Right lobe of liver (tissue), 6 donors: ENCODE measurements at places on chromosomes 3 and 15. TPM values are rescaled to one million over a fixed set of nuclear protein-coding genes. Genes with fewer than 3 reads are reported as not detected.
A peak's percentile ranks its signal among the peaks of the same experiment; 100 is the strongest.

GASK1A gene
- 16.6 TPM for total RNA-seq

CFAP20DC gene
- total RNA-seq = 1.2 TPM

PRSS50 gene
- total RNA-seq = 0.16 TPM

C15orf62 gene
- total RNA-seq = 0.87 TPM

CAMKV gene
- total RNA-seq = not detected

UBA3 gene
- total RNA-seq = 20.3 TPM

SATB1 gene
- total RNA-seq = 9.3 TPM

MST1 gene
- total RNA-seq = 321 TPM

ATP11B gene
- 28.5 TPM for total RNA-seq

ZNF620 gene
- 2.3 TPM for total RNA-seq

C3orf80 gene
- total RNA-seq = 1.2 TPM

TMEM207 gene
- total RNA-seq = not detected

ALPK3 gene
- 5.0 TPM for total RNA-seq

LYZL4 gene
- not detected for total RNA-seq

MOBP gene
- total RNA-seq = not detected

FLNB gene
- total RNA-seq = 48.4 TPM

- no peak for DNase-seq
- H3K4me3 ChIP-seq = no peak overlapping the region
- H3K36me3 ChIP-seq = no peaks in the 10 kb centered on the region
Observed at GRCh38 chr3:150393745-150394144, 14.4 kb upstream of the TSC22D2 start.

DNA sequence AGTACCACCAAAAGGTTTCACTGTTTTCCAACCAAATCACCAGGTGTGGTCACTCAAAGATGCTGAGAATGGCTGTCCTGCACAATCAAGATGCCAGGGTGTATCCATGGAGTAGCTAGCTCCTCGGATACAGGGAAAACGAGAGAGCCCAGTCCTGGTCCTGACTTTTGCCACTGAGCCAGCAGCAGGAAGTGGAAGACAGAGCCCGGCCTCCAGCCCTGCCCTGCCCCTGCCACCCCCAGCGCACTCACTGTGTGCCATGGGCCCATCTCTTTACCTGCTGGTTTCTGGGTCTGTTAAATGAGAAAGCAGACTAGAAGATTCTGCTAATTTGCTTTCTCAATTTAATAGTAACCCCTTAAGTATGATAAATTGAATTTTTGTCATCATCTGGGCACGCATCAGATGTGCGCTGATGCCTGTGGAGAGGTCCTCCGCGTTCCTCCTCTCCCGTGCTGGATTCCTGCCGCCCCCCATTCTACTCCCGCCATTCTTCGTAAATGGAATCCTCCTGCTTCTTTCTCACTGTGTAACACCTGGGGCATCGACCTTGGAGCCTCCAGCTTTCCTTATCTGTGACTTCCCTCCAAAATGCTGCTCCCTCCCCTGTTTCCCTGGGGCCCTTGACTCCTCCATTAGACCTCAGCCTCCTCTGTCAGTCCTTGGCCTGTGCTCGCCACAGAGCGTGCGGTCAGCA, 18.0 kb downstream of the TNFAIP8L3 start:
- H3K27ac ChIP-seq = no peak overlapping the region
- no peaks in the 10 kb centered on the region for H3K27me3 ChIP-seq
- DNase-seq = no peak
- no peaks in the 10 kb centered on the region for H3K36me3 ChIP-seq
- H3K4me3 ChIP-seq = no peak overlapping the region

- DNase-seq = peak; percentile 36
- no peaks in the 10 kb centered on the region for H3K27me3 ChIP-seq
- H3K4me1 ChIP-seq = no peaks in the 10 kb centered on the region
- no peak overlapping the region for H3K27ac ChIP-seq
- H3K4me3 ChIP-seq = no peak overlapping the region
Observed at GRCh38 chr3:195071916-195072820, 198.8 kb downstream of the XXYLT1 start.

GRCh38 chr15:28911310-28911931, 25.6 kb downstream of the APBA2 start:
- no peaks in the 10 kb centered on the region for H3K27me3 ChIP-seq
- no peak overlapping the region for H3K4me3 ChIP-seq
- no peak overlapping the region for H3K27ac ChIP-seq
- DNase-seq = no peak
- H3K36me3 ChIP-seq = no peaks in the 10 kb centered on the region

- peaks cover 21% of the 10 kb centered on the region for H3K4me1 ChIP-seq
- H3K27me3 ChIP-seq = no peaks in the 10 kb centered on the region
- no peak overlapping the region for H3K4me3 ChIP-seq
- no peaks in the 10 kb centered on the region for H3K36me3 ChIP-seq
- no peak for DNase-seq
Observed at GRCh38 chr3:129056451-129057173, 4.0 kb upstream of the GP9 start.

DNA sequence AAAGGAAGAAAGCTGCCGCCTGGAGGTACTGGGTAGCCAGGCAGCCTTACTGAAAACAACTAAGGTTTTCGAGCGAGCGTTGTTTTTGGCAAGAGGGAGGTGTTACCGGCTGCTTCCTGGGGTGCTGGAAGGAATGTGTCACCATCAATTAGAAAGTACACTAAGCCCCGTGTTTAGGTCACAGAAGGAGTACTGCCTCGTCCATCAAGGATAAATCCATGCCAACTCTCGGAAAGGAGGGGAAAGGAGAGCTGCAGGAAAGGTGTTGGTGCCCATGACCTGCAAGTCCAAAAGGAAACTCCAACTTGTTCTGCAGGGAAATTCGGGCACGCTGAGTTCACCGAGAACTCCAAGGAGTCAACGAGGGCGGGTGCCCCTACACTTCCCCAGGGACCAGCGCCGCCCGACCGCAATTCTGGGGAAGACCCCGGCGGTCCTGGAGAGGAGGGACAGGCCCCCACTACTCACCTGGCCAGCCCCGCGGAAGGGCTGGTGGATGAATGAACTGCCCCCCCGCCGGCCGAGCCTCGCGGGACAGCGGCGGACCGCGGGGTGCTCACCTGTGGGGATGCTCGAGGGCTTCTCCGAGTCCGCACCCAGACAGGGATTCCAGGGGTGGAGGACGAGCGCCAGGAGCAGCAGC, 542 bp downstream of the PLOD2 start:
- DNase-seq = peak; percentile 66
- H3K36me3 ChIP-seq = no peaks in the 10 kb centered on the region
- H3K4me3 ChIP-seq = peak overlapping the region; percentile 67
- no peaks in the 10 kb centered on the region for H3K27me3 ChIP-seq
- H3K4me1 ChIP-seq = no peaks in the 10 kb centered on the region

GRCh38 chr15:101137312-101137940, 114.4 kb downstream of the CHSY1 start:
- H3K27me3 ChIP-seq = no peaks in the 10 kb centered on the region
- no peaks in the 10 kb centered on the region for H3K4me1 ChIP-seq
- no peaks in the 10 kb centered on the region for H3K36me3 ChIP-seq
- DNase-seq = no peak

GRCh38 chr3:42852441-42852840, 23.2 kb downstream of the CYP8B1 start:
- DNase-seq = peak; percentile 66
- H3K27ac ChIP-seq = peak overlapping the region; percentile 79
- peaks cover 70% of the 10 kb centered on the region for H3K4me1 ChIP-seq
- H3K36me3 ChIP-seq = no peaks in the 10 kb centered on the region
- no peaks in the 10 kb centered on the region for H3K27me3 ChIP-seq

DNA sequence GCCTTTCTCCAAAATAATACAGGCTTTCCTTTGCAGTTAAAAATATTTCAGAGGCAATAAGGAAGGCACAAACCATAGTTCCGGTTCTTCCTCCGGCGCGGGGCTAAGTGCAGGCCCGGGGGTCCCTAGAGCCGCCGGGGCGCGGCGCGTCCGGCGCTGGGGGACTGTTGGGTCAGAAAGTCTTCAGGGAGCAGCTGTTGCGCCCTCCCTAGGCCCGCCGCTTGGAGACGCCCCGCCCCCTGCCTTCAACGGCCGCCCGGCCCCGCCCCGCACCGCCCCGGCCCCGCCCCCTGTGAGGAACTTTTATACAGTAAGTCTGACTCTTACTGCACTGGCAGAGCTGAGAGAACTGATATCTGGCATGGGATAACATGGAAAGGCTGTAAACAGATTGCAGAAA, 283.1 kb upstream of the ARL6 start:
- no peaks in the 10 kb centered on the region for H3K27me3 ChIP-seq
- H3K36me3 ChIP-seq = no peaks in the 10 kb centered on the region
- no peak for DNase-seq
- no peaks in the 10 kb centered on the region for H3K4me1 ChIP-seq

- no peak overlapping the region for H3K27ac ChIP-seq
- DNase-seq = no peak
- no peaks in the 10 kb centered on the region for H3K27me3 ChIP-seq
- H3K4me1 ChIP-seq = no peaks in the 10 kb centered on the region
- H3K36me3 ChIP-seq = no peaks in the 10 kb centered on the region
Observed at GRCh38 chr15:44738340-44738984, 2.1 kb downstream of the TRIM69 start.

- H3K4me1 ChIP-seq = no peaks in the 10 kb centered on the region
- H3K4me3 ChIP-seq = no peak overlapping the region
- H3K27ac ChIP-seq = no peak overlapping the region
- DNase-seq = no peak
- H3K36me3 ChIP-seq = no peaks in the 10 kb centered on the region
Observed at GRCh38 chr3:147655236-147655635, 246.1 kb downstream of the ZIC1 start.

- no peak overlapping the region for H3K27ac ChIP-seq
- H3K4me3 ChIP-seq = no peak overlapping the region
- no peaks in the 10 kb centered on the region for H3K27me3 ChIP-seq
- DNase-seq = no peak
Observed at GRCh38 chr3:59632760-59633573, 583.1 kb upstream of the CFAP20DC start.

- H3K4me1 ChIP-seq = no peaks in the 10 kb centered on the region
- H3K27ac ChIP-seq = no peak overlapping the region
- no peaks in the 10 kb centered on the region for H3K36me3 ChIP-seq
- DNase-seq = no peak
- no peaks in the 10 kb centered on the region for H3K27me3 ChIP-seq
- H3K4me3 ChIP-seq = no peak overlapping the region
Observed at GRCh38 chr15:36978625-36979024, 121.7 kb downstream of the MEIS2 start.

DNA sequence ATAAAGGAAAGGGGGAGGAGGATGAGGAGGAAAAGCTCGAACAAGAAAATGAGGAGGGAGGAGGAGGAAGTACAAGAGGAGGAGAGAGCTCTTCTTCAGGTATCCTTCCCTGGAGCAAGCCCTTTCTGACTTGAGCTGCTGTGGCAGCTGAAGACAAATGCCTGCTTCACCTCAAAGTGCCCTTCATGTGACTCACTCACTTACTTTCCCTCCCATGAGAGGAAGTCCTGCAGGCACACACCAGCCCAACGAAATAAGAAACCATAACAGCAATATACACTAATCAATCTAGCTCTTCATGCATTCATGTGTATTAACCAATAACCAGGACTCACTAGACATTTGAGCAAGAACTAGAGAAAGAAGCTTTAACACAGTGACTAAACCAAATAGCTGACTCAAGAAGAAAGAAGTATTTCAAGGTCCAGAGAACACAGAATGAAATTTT, 251.9 kb downstream of the IGSF11 start:
- H3K4me3 ChIP-seq = no peak overlapping the region
- H3K27ac ChIP-seq = no peak overlapping the region
- H3K27me3 ChIP-seq = no peaks in the 10 kb centered on the region
- H3K36me3 ChIP-seq = no peaks in the 10 kb centered on the region
- no peaks in the 10 kb centered on the region for H3K4me1 ChIP-seq

- no peak overlapping the region for H3K4me3 ChIP-seq
- H3K27me3 ChIP-seq = no peaks in the 10 kb centered on the region
Observed at GRCh38 chr15:99449514-99449913, 116.3 kb upstream of the MEF2A start.

DNA sequence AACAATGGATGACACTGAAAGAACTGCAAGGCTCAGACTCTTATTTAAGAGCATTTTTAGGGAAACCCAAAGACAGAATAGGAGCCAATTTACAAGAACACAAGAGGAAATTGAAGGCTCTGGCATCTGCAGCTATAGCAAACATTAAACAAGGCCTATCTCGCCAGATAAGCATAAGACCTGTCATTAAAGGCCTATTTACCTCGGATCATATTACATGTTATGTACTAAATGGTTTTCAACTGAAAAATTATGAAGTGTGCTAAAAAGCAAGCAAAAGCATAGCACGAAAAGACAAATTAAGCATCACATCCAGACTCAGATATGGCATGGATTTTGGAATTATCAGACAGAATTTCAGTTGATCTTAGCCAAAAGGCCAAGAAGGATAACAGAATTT, 617.1 kb downstream of the SQOR start:
- no peaks in the 10 kb centered on the region for H3K4me1 ChIP-seq
- no peak overlapping the region for H3K27ac ChIP-seq
- no peak overlapping the region for H3K4me3 ChIP-seq
- no peak for DNase-seq
- no peaks in the 10 kb centered on the region for H3K27me3 ChIP-seq

- H3K27ac ChIP-seq = no peak overlapping the region
- no peaks in the 10 kb centered on the region for H3K4me1 ChIP-seq
- no peak for DNase-seq
- no peaks in the 10 kb centered on the region for H3K36me3 ChIP-seq
- no peaks in the 10 kb centered on the region for H3K27me3 ChIP-seq
Observed at GRCh38 chr3:100873611-100874010, 119.6 kb downstream of the ABI3BP start.

DNA sequence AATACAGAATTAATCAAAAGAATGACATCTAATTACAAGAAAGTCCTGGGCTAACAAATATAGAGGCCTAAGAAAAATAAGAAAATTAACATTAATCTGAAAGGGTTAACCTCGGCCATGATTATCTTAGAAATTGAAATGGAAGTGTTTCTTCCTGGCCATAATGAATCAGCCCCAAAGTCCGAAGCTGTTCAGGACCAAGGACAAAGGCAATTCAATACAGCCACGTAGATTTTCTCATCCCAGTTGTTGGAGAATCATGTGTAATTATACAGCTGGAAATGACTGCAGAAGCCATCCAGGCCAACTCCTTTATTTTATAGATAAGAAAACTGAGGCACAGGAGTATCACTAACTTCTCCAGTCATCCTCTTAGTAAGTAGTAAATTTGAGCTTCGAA, 38.0 kb upstream of the GBE1 start:
- H3K4me3 ChIP-seq = no peak overlapping the region
- H3K27ac ChIP-seq = no peak overlapping the region
- no peaks in the 10 kb centered on the region for H3K4me1 ChIP-seq
- H3K27me3 ChIP-seq = no peaks in the 10 kb centered on the region
- H3K36me3 ChIP-seq = no peaks in the 10 kb centered on the region
- no peak for DNase-seq

GRCh38 chr3:16173283-16174025, 1.0 kb upstream of the GALNT15 start:
- no peak overlapping the region for H3K4me3 ChIP-seq
- H3K36me3 ChIP-seq = no peaks in the 10 kb centered on the region
- H3K27ac ChIP-seq = no peak overlapping the region
- H3K27me3 ChIP-seq = no peaks in the 10 kb centered on the region
- DNase-seq = no peak

GRCh38 chr15:67039384-67040075, 25.9 kb upstream of the SMAD3 start:
- no peaks in the 10 kb centered on the region for H3K27me3 ChIP-seq
- no peak overlapping the region for H3K27ac ChIP-seq
- peaks cover 26% of the 10 kb centered on the region for H3K4me1 ChIP-seq
- no peaks in the 10 kb centered on the region for H3K36me3 ChIP-seq
- no peak for DNase-seq
